NCI-H460 (cell line): ENCODE measurements at places on chromosomes 2 and 18.

- DNase-seq: no peak
These were observed 7.2 kb upstream of the CCDC74A start for GRCh38 chr2:131520526-131520925.

DNA sequence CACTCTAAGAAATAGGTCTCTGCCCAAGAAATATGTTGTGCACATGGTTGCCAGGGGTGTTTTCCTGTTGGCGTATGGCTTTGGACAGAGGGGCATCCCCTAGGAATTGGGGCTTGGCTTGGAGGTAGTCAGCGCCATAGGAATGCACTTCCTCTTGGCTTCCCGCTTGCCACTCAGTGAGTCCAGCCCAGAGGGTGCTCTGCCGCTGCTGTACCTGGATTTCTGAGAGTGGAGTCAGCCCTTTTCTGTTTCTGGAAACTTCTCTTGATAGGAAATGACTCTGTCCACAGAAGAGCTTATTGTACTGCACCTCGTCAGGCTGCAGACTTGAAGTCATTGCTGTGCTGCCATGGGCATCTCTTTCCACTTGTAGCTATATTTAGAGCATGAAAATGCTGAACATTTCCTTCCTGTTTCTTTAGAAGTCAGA, 116.7 kb upstream of the MGAT5 start:
- no peak for DNase-seq

DNA sequence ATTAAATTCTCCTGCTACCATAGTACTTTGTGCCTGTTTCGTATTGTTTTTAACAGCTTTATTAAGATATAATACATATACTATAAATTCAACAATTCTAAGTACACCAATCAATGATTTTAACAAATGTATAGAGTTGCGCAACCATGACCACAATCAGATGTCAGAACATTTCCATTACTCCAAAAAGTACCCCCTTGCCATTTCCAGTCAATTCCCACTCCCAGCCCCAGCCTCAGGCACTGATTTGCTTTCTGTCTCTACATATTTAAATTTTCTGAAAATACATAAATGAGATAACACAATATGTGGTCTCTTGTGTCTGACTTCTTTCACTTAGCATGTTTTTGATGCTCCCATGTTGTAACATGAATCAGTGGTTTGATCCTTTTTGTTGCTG, 193.9 kb downstream of the FIGN start:
- DNase-seq: no peak

DNA sequence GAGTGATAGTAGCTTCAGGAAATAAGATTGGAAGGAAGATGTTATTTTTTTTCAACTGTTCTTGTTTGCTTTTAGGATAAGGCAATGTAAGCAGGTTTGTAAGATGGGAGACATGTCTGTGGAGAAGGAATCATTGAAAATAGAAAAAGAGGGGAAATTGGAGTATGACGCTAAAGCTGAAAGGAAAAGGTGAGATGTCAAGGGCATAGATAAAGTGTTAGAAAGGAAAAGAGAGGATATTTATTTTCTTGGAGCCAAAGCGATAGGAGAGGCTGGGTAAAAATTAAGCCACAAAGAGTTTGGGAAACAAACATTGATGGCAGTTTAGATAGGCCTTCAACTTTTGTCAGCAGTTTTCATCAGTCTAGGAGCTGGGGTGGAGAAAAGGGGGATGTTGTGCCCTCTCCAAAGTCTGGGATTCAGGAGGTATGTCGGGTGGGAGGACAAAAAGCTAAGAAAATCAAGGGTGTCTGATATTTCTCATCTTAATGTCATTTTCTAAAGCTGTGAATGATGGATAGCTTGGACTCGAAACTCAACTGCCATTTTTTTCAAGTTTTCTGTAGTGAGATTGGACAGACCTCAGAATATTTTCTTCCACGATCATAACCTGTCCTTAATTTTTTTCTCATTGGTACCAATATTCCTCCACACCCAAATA, 63.3 kb downstream of the MAPRE2 start:
- no peak for DNase-seq
